Bronchial epithelial cell (primary cell): ENCODE measurements at places on chromosomes 1 and 21. TPM values are rescaled to one million over a fixed set of nuclear protein-coding genes. Genes with fewer than 3 reads are reported as not detected.
A peak's percentile ranks its signal among the peaks of the same experiment; 100 is the strongest.

The USH2A gene
- total RNA-seq: under 0.01 TPM in 1 of 2 replicates, not detected in the other

- peak; percentile 15 for DNase-seq
These were observed 1.3 kb downstream of the ST6GALNAC3 start for GRCh38 chr1:76075877-76076276.

GRCh38 chr1:2385606-2386280 is 5.6 kb downstream of the MORN1 start:
- DNase-seq: no peak

The RPRD2 gene
- total RNA-seq: 4.5 and 6.4 TPM in 2 replicates

DNA sequence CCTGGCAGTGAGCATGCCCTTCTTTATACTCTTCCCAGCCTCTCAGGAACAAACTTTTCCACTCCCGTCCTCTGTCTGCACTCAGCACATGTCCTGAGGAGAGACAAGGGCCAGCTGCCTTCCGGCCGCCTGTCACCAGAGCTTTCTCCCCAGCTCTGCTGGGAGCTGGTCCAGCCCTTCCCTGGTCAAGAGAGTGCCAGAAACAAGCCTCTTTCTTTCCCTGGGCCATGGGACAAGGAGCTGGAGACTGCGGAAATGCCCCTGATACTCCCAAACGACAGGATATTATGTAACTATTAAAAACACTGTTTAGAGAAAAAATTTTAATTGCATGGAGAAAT is 10.4 kb downstream of the LAMB3 start:
- DNase-seq: no peak

The ANKRD45 gene
- under 0.01 TPM in 2 replicates for total RNA-seq

DNA sequence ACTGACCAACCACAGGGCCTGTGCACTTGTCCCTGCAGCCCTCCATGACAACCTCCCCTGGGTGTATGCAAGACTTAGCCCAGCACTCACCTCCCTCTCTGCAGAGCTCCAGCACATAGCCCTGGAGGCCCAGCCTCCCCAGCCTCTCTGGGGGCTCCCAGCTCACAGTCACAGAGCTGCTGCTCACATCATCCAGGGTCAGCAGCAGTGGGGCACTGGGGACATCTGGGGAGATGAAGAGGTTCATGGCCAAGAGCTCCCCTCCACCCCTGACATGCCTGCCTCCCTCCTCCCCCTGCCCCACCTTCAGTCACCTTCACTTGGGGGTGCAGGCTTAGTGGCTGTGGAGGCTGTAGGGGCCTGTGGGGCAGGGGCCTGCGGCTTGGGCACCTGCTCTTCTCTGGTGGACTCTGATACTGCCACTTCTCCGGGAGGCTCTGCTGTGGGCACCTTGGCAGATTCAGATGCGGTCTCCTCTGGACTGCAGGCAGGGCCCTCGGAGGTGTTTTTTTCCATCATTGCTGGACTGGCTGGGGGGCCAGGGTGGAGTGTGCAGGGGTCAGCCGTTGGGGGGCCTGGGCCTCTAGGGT is at the start of gene MYBPH:
Gene MYBPH, minus strand, starts transcription at position 590 of the 590 bp plus-strand sequence. Its CDS starts 71 bp downstream, at position 519.
- no peak for DNase-seq

The CCDC27 gene
- not detected in 2 replicates for total RNA-seq

The KDM1A gene
- total RNA-seq: 69.8 and 71.1 TPM in 2 replicates

The FOXD3 gene
- not detected in 2 replicates for total RNA-seq

- peak; percentile 89 for DNase-seq
These were observed 3.8 kb downstream of the DYRK1A start for GRCh38 chr21:37370152-37371040.

GRCh38 chr1:92188436-92189255 is 29.1 kb upstream of the C1orf146 start:
- no peak for DNase-seq

DNA sequence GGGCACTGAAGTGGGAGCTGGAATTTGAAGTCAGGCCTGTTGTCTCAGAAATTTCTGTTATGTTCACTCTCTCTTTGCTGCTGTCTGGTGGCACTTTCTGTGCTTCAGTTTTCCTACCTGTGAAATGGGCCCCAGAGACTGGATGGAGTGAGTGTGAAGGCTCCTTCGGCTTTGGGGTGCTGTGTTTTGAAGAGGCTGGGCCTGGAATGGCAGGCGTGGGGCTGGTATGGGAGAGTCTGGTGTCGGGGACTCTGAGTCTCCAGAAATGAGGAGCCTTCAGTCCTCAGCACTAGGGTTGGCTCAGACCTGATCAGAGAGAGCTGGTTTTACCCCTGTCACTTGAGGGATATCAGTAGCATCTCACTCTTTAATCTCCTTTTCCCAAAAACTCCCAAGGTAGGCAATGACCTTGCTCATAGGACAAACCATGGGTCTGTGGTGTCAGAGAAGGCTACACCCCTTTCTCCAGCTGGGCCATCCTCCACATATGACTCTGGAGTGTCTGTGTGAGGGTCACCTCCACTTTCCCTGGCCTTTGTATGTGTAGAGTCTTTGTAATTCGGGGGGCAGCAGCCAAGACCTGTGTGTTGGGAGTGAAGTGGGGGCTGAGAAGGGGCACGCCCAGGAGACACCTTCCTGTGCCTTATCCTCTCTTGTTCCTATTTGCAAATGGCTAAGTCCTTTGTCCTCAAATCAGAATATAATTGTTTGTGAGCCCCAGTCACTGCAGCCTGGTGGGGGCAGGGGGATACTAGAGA is 279.9 kb downstream of the PTPRU start:
- DNase-seq: no peak

- no peak for DNase-seq
These were observed 10.7 kb downstream of the SPATC1L start for GRCh38 chr21:46173573-46173972.

DNA sequence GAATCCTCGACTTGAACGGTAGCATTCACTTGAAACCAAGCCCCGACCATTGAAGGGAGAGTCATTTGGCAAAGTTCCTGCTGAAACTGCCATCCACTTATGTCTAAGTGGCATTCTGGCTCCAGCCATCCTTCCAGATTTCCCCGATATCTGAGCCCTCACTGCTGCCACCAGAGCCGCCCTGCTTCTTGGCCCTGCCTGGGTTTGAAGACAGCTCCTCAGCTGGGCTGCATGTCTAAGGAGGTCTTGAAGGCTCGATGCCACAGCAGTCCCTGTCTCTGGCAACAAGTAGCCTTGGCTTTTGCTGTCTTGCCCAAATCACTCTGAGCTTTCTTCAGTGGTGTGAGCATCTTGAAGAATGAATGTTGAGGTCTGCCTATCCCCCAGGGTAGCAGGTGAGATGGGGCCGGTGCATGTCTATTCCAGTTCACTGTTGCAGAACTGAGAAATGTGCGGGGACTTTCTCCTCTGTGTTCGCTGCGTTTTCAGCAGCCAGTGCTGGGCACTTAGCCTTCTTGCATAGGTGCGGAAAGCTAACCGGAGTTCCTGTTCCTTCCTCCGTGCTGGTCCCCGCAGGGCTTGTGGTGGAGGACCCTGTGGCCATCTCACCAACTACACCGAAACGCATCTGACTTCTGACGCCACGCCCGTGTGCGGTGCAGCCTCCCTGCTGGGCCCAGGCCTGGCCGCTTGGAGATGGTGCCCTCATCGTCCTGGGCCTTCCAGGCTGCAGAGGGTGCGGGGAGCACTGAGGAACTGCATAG is 29.2 kb downstream of the MAN1C1 start:
- no peak for DNase-seq

The VHLL gene
- 0.26 and 0.77 TPM in 2 replicates for total RNA-seq

DNA sequence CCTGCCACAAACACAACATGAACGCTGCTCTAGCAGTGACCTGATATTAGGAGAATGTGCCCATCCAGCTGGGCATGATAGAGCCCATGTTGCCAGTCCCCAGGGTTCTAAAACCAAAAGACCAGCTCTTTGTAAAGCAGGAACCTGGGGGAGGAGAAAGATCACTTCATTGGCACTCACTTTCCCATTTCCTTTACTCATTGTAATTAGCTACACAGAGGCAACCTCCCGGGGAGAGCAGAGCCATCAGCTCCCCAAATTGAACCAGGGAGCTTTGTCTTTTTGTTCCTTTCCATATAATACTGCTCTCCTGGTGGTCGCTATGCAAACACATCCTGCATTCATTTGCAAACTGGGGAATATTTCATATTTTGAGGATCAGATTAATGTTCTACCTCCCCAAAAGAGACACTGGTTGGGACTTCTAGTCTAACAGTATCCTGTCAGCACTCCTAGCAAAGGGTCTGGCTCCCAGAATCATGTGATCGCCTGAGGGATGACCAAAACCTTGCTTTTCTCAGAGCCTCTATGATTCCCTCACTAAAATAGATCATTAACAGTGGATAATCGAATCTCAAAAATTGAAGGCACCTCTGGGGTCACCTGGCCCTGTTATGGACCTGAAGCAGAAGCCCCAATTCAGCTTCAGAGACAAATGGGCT is 76.7 kb upstream of the CD1D start:
- no peak for DNase-seq

GRCh38 chr21:46237474-46237873 is 8.9 kb upstream of the LSS start:
- no peak for DNase-seq

GRCh38 chr1:113849072-113849471 is 22.4 kb downstream of the PTPN22 start:
- no peak for DNase-seq

- no peak for DNase-seq
These were observed 17.8 kb downstream of the SFPQ start for GRCh38 chr1:35175098-35175576.

The CFAP410 gene
- total RNA-seq: 5.4 and 6.1 TPM in 2 replicates

GRCh38 chr1:248891758-248892157 is 14.3 kb upstream of the PGBD2 start:
- DNase-seq: no peak

DNA sequence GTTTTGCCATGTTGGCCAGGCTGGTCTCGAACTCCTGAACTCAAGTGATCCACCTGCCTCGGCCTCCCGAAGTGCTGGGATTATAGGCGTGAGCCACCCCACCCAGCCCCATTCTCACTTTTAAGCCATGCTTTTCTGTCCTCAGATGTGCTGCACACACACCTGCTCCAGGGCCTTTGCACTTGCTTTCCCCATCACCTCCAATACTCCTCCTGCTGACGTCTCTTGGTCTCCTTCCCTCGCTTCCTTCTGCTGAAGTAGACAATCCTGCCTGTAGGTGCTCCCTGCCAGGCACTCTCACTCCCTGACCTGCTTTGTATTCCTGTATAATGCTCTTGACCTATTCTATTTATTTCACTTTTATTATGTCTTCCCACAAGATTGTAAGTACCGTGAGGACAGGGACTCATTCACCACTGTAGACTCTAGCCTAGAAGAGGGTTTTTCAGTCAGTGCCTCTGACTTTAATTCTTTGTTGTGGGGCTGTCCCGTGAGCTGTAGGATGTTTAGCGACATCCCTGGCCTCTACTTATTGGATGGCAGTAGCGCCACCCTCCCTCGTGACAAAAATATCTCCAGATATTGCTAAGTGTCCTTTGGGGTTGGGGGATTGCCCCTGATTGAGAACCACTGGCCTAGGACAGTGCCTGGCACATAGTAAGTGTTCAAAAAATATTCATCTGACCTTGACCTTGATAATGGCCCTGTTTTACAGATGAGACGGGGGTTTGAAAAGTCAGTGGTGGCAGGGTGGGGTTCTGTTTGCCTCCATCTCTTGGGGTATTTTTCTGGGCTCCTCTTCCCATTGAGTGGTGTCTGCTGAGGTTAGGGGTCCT is 4.6 kb downstream of the TNFRSF1B start:
- no peak for DNase-seq

DNA sequence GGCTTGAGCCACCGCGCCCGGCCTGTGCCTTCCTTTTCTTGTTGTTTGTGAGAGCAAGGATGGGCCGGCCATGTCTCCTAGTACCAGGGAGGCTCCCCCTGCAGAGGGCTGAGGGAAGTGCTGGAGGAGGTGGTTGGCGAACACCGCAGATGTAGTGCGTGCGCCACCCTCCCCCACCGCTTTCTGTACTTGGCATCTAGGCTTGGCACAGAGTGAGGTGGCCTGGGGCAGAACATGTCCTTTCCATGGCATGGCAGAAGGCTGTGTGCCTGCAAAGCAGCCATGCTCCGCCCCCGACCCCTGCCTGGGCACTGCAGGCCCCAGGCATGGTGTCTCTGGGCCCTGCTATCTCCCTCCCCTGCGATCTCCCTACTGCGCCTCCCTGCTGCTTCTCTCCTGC is 30.7 kb downstream of the ALPL start:
- DNase-seq: no peak

The CENPL gene
- total RNA-seq: 5.1 and 5.5 TPM in 2 replicates

DNA sequence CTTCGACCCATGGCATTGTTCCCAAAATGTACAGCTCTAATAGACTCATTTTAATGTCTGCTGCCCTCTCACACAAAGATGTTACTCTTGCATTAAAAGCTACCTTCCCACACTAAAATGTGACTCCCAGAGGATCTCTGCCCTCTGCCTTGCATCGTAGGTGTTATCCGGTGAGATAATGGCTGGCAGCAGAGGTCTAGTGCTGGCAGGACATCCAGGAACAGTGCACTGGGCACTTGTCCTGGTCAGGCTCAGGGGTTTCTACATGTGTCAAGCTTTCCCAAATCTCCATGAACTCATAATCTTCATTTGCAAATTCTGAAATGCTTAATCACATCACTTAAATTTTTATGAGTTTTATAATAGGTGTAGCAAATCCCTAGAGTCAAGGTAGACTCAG is 310.6 kb downstream of the LRRIQ3 start:
- DNase-seq: no peak

The FAAH gene
- total RNA-seq: 10.2 and 10.5 TPM in 2 replicates

The ADGRL2 gene
- total RNA-seq: 35.3 and 82.7 TPM in 2 replicates

The FLG2 gene
- total RNA-seq: under 0.01 TPM in 2 replicates

DNA sequence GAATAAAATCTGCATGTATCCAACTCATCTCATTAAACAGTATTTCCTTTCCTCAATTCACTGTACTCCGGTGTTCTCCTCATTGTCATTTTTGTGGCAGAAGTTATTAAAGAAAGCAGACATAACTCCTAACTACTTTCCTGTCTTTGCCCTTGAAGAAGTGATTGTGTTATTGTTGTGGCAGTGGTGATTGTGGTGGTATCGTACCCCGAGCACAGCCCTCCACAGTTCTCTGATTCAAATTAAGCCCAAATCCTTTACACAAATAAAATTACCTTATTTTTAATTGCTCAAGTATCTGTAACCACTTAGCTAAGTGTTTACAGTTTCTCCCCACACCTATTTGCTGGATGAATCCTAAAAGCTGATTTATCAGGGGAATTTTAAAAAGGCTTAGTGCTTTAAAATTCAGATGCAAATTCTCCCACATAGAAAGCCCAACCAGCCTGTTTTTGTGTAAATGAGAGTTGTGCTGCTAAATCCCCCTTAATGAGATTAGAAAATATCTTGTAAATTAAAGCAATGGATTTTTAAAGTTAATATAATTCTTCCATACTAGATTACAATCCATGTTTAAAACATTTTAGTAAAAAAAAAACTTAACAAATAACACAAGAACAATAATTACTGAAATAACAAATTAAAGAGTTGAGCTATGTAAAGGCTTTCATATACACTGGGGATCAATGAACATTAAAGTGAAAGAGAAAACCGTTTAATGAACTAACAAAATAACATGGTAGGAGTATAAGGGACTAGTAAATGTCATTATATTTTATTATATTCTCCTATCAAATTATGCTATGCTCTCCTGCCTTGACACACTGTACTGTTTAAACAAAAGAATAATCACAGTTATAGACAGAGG is 259.0 kb downstream of the NEGR1 start:
- no peak for DNase-seq

GRCh38 chr1:54471588-54471987 is 65.4 kb upstream of the SSBP3 start:
- no peak for DNase-seq

- no peak for DNase-seq
These were observed 52.0 kb downstream of the HLCS start for GRCh38 chr21:36914244-36915013.

The AGT gene
- total RNA-seq: under 0.01 TPM in 1 of 2 replicates, not detected in the other

- DNase-seq: peak; percentile 23
These were observed 1807.8 kb downstream of the BRINP3 start for GRCh38 chr1:188669728-188670382.
